ENCODE measurements at places on chromosomes 13 and 19.

DNA sequence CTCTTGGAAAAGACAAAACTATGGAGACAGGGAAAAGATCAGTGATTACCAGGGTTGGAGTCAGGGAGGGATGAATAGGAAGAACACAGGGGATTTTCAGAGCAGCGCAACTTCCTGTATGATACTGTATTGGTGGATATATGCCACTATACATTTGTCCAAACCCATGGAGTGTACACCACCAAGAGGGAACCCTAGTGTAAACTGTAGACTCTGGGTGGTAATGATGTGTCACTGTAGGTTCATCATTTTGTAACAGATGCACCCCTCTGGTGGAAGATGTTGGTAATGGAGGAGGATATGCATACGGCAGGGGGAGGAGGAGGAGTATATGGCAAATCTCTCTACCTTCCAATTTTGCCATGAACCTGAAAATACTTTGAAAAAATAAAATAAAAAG lies 68.1 kb downstream of the UFM1 start:
- DNase-seq = no peak

DNA sequence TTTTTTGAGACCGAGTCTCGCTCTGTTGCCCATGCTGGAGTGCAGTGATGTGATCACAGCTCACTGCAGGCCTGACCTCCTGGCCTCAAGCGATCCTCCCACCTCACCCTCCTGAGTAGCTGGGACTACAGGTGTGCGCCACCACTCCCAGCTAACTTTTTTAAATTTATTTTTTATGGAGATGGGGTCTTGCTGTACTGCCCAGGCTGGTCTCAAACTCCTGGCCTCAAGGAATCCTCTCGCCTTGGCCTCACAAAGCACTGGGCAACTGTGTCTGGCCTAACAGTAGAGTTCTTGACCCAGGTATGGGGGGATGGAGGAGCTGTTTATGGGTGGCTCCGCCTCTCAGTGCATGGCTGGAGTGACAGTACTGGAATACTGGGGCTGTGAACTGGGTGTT lies 59.6 kb downstream of the SMARCA4 start:
- no peak for DNase-seq

GRCh38 chr13:60329221-60329923 lies 67.6 kb upstream of the TDRD3 start:
- no peak for DNase-seq

DNA sequence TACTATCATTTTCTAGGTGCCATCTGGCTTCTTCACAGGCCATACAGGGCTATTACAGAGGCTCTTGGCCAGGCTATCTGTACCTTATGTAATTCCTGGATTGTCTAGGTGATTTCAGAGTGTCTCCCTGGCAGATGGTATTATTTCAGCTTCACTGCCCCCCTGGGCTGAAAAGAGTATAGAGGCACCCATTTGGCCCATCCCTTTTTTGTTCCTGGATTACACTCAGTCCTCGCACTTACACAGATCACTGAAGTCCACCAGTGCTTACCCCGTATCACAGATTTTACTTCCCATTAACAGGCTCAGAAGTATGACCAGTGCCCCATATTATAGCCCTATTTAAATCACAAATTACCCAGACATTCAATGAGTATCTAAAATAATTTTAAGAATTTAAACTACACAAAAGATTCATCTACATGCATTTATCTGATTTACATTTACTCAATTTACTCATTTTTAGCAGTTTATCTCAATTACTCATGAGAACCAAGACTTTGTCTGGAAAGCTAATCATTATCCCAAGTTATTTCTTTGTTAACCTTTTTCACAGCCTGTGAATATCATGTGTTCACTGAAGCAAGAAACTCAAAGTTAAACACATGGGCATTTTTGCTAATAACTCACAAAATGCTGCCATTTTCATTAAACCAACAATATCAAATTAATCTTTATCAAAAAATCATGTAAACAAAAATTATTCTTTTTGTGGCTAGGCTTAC lies 121.0 kb downstream of the PCDH20 start:
- no peak for DNase-seq

DNA sequence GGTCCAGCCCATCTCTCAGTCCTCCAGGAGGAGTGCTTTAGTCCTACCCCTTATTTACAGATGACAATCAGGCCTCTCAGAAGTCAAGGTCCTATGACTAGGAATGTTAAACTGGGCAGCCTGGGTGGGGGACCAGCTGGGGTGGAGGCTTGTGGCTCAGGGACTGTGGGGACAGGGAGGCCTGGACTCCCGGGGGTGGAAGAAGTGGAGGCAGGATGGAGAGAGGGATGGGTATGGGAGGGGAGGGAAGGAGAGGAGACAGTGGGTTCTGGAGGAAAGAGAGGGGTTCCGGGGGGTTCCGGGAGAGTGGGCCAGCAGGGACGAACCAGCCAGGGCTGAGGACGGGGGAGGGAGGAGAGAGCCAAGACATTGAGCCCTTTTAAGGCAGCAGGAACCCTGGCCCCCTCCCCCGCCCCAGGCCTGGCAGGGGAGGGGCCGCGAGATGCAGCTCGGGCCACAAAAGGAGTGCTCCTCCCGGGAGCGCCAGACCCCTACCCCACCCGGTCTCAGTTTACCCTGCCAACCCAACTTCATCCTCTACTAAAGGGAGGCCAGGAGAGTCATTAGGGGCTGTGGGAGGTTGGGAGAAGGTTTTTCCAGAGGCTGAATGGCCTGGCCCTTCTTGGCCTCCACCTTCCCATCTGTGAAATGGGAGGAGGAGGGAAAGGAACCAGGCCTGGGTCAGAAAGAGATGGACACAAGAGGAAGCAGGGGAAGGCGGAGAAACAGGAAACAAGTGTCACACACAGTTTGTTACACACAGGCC lies 1.7 kb downstream of the DMPK start:
- DNase-seq = no peak

DNA sequence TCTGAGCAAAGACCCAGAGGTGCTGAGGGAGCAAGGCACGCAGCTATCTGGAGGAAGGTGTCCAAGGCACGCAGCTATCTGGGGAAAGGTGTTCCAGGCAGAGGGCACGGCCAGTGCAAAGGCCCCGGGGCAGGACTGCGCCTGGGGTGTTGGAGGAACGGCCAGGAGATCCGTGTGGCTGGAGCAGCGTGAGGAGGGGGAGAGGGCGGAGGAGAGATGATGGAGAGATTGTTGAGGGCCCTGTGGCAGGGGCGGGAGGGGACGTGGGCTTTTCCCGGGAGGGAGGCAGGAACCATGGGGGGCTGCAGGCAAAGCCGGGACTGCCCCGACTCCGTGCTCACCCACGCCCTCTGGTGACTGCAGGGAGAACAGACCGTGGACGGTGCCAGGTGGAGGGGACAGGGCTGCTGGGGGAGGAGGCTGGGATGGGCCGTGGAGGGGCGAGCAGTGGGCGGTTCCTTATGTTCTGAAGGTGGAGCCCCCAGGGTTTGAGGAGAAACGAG lies 13.3 kb upstream of the MISP start:
- DNase-seq = peak; percentile 33

- DNase-seq = no peak
These were observed 230.6 kb downstream of the ZNF536 start for GRCh38 chr19:30602661-30603350.

DNA sequence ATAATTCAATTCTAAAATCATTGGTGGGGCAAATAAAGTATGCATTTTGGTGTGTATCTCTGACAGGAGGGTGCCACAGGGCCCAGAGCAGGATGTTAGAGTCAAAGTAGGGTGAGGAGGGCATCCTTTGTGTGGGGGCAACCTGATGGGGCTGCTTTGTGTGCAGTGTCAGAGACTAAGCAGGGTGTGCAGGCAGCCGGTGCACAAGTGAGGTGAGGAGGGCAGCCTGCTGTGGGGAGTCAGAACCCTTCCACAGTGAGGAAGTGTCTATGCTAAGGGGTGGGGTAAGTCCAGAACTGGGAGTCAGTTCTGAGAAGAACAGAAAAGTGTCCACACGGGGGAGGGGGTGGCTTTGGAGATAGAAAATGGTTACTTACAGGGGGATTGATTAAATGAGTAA lies 40.7 kb downstream of the RB1 start:
- DNase-seq = no peak

DNA sequence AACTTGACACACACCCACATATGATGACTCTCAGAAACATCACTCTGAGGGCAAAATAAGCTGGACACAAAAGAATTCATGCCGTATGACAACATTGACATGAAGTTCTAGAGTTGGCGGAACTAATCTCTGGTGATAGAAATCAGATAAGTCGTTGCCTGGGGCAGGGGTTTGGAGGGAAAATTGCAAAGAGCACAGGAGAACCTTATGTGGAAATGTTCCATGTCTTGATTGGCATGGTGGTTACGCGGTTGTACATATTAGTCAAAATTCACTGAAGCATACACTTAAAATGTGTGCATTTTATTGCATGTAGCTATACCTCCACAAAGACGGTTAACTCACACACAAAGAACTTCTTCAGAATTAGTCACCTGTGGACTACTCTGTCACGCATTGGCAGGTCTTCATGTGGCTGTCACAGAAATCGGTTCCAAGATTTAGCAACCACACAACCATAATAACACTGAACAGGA lies 137.8 kb upstream of the GJB6 start:
- DNase-seq = no peak

- no peak for DNase-seq
These were observed 21.3 kb downstream of the NKPD1 start for GRCh38 chr19:45139286-45140143.

GRCh38 chr19:44738603-44739558 lies 9.6 kb upstream of the BCL3 start:
- no peak for DNase-seq

DNA sequence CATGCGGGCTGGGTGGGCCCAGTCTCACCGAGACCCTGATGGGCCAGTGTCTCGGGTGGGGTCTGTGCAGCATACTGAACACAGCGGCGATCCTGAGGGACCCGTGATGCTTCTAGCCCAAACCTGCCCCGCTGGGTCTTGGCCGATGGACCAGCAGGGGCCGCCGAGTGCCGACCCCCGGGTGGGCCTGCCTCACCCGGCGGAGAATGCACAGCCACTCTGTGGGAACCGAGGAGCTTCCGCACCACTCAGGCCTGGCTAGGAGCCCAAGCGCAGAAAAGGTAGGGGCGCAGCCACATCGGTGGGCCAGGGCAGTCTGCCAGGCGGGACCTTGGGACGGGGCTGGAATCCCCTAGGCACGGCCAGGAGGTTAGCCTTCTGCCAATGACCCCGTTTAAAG lies 72.6 kb downstream of the TEX26 start:
- no peak for DNase-seq

- no peak for DNase-seq
These were observed 103.8 kb downstream of the TNFRSF19 start for GRCh38 chr13:23673867-23674605.

DNA sequence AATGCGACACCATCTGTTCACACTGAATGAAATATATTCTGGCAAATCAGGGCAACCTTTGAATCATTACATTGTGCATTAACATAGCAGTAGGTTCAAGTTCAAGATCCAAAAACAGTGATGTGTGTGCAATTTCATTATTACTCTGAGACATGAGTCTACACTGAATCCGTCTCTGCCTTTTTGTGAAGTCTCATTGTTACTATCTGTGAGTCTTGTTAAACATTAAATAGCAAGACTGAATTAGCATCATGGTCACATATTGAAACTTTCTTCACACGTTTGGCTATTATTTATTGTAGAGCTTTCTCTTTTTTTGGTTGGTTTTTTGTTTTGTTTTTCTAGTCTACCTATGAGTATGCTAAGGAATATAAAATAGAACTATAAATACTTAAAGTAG lies 117.1 kb upstream of the SLITRK5 start:
- no peak for DNase-seq

DNA sequence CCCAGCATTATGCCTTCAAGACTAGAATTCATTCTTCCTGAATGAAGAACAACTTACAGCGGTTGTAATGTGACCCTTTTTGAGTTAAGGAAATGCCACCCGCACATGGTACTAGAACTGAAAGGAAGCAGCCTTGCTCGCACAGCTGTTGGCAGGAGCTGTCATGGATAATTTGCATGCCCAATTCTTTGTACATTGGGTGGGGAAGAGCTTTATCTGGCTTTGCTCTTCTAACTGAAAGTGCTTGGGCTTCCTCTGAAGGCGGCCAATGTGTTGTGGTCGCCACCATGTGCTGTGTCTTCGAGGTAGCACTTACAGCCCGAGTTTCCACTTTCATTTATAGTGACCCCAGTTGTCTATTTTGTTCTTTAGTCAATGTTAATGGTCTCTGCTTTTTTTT lies 3.4 kb downstream of the CCNE1 start:
- no peak for DNase-seq

GRCh38 chr13:28237944-28238343 lies 99.6 kb downstream of the PAN3 start:
- no peak for DNase-seq

DNA sequence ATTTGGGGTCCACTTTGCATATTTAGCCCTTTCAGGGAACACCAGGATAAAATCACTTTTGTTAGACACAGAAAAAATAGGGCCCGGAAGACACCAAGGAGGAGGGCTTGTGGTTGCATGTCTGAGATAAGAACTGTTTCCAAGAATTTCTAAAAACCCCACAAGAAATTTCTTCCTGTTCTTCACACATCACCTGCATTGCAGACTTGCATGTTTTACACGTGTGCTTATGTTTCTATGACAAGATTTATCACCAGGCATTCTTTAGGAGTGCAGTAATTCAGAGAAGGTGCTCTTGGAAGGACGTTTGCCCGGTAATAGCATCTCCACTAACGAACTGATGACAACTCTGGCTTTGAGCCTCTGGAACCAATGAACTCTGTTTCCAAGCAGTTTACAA lies 7.1 kb upstream of the ACTL9 start:
- DNase-seq = no peak

- no peak for DNase-seq
These were observed 756.5 kb upstream of the KLHL1 start for GRCh38 chr13:70864731-70865130.

DNA sequence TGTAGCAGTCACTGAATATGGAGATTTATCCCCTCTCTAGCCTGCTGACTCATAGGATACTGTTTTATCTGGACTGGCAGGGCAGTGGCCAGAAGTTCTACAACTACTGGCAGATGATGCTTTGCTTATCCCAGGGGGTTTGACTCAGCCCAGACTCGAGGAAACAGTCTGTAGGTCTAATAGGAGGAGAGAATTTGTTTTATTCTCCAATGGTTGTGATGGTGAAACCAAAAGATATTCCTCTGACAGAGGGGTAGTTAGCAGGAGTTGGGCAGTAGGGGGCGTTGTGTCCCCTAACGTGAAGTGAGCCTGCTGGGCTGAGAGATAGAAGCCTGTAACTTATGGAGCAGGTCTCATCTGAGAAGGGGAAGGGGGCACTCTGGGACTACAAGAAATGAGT lies 74.9 kb downstream of the WTIP start:
- DNase-seq = no peak

- DNase-seq = no peak
These were observed 7.0 kb upstream of the MYH14 start for GRCh38 chr19:50196322-50196932.

Data from activated CD4-positive, CD25-positive, alpha-beta regulatory T cell (primary cell).